Mesothelial cell of epicardium (in vitro differentiated cells): ENCODE measurements at places on chromosomes 7 and 10. TPM values are rescaled to one million over a fixed set of nuclear protein-coding genes. Genes with fewer than 3 reads are reported as not detected.
A peak's percentile ranks its signal among the peaks of the same experiment; 100 is the strongest.

The PRKAR1B gene
- 48.0 to 53.7 TPM (median 50.6 TPM) in 3 replicates for total RNA-seq

The GALNT17 gene
- 2.7 to 3.2 TPM (median 2.9 TPM) in 3 replicates for total RNA-seq

The TCF7L2 gene
- 76.4 to 84.0 TPM (median 78.0 TPM) in 3 replicates for total RNA-seq

The SLC18A3 gene
- total RNA-seq, result 0.18 to 0.34 TPM (median 0.18 TPM) in 3 replicates

The AP5Z1 gene
- 35.6 to 40.9 TPM (median 36.2 TPM) in 3 replicates for total RNA-seq

The FXYD4 gene
- total RNA-seq, result not detected in 3 replicates

The CALML3 gene
- 0.07 TPM in 1 of 3 replicates, not detected in the others for total RNA-seq

The KLF14 gene
- total RNA-seq, result 0.87 to 1.0 TPM (median 1.0 TPM) in 3 replicates

The ACSM6 gene
- not detected in 3 replicates for total RNA-seq

The LIPN gene
- not detected in 3 replicates for total RNA-seq

The PRPF18 gene
- total RNA-seq, result 18.9 to 19.8 TPM (median 19.0 TPM) in 3 replicates

The CD36 gene
- total RNA-seq, result 0.34 to 1.1 TPM (median 0.44 TPM) in 3 replicates

The CFAP69 gene
- total RNA-seq, result 3.7 to 4.8 TPM (median 4.6 TPM) in 3 replicates

The SPDYE8 gene
- total RNA-seq, result 0.11 TPM in 1 of 3 replicates, not detected in the others

The PSTK gene
- total RNA-seq, result 7.7 to 9.1 TPM (median 8.2 TPM) in 3 replicates

The SNX13 gene
- 53.9 to 57.9 TPM (median 57.1 TPM) in 3 replicates for total RNA-seq

The WIPF3 gene
- 7.1 to 7.9 TPM (median 7.3 TPM) in 3 replicates for total RNA-seq

The ODAD2 gene
- 0.24 to 0.80 TPM (median 0.25 TPM) in 3 replicates for total RNA-seq

DNA sequence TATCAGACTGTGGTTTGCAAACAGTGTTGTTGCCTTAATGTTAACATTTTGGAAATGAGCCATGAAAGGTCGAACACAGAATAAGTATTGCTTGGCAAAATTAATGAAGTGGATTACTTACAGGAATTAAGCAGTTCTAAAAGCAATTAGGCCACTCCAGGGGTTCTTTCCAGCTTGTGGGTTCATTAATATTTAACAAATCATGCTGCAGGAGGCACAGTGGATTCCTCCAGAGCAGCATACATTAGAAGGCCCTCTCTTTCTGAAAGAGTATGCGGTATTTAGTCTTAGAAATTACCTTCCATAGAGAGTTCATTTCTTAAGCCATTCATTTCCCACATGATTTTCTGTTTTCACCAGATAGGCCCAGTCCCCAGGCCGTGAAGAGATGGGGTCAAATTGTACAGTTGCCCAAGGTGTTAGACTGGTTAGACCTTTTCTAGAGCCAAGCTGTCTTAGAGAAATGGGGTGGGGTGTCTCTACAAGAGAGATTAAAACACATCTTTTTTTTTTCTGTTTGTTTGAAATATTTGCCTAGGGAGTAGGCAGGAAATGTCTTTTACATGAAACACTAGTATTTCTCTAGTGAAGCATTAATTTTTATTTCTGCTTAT is 40.0 kb upstream of the AGR3 start:
- no peak for DNase-seq

DNA sequence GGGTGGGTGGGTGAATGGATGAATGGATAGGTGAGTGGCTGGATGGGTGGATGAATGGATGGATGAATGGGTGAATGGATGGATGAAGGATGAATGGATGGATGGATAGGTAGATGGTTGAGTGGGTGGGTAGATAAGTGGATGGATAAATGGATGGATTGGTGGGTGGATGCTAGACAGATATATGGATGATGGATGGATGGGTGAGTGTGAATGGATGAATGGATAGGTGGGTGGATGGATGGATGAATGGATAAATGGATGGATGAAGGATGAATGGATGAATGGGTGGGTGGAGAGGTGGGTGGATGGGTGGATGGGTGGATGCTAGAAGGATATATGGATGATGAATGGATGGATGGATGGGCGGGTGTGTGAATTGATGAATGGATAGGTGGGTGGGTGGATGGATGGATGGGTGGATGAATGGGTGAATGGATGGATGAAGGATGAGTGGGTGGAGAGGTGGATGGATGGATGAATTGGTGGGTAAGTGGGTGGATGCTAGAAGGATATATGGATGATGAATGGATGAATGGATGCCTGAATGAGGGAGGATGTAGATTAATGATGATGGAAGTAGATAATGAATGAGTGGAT is 20.4 kb downstream of the ELFN1 start:
- no peak for DNase-seq

DNA sequence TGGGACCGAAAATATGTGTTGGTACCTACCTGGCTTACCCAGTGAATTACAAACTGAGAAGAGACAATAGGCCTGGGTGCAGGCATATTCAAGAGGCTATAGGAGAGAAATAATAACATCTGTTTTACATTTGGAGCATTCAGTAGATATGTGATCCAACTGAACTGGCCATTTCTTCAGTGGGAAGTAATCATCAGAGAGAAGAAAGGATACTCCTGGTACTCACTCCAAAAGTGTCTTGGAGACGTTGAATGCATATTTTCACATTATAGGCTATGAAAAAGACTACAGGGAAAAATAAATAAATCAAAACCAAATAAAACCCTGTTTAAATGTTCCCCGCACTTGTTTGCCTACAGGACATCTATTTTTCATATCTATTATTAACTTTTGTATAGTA is 1680.3 kb downstream of the REEP3 start:
- DNase-seq, result no peak

DNA sequence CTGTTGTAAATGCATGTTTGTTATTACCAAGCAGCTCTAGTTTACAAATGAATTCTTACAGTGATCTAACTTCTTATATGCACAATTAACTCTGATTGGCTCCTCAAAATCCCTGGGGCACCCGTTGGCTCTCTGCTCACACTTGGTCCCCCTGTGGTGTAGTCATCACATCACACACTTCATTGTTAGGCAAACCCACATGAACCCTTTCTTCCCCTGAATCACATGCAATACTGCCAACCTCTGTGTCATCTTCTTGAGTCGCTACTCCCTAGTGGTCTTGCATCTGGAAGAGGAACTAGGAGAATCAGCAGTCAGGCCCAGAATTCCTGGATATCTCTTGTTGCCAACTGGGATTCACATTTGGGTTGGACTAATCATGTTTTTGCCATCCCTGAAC is 73.1 kb downstream of the CD36 start:
- no peak for DNase-seq

GRCh38 chr10:112412696-112413095 is 34.0 kb downstream of the ZDHHC6 start:
- no peak for DNase-seq

DNA sequence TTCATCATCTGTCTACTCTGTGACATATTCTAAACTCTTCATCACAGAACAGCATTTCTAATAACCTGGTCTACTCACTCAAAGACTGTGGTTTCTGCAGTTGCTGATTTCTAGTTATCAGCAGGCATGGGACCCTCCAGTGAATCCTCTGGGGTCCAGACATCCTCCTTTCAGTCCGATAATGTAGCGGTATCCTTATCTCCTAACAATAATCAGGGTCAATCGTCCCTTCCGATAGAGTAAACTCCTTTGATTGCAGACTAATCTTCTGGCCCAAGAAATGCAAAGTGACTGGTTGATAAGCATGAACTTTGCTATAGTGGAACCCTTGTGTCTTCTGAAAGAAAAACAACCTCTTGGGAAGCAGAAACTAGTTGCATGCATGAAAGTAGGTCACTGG is 1209.8 kb upstream of the CELF2 start:
- no peak for DNase-seq

GRCh38 chr10:91050371-91051034 is 129.6 kb upstream of the ANKRD1 start:
- no peak for DNase-seq

DNA sequence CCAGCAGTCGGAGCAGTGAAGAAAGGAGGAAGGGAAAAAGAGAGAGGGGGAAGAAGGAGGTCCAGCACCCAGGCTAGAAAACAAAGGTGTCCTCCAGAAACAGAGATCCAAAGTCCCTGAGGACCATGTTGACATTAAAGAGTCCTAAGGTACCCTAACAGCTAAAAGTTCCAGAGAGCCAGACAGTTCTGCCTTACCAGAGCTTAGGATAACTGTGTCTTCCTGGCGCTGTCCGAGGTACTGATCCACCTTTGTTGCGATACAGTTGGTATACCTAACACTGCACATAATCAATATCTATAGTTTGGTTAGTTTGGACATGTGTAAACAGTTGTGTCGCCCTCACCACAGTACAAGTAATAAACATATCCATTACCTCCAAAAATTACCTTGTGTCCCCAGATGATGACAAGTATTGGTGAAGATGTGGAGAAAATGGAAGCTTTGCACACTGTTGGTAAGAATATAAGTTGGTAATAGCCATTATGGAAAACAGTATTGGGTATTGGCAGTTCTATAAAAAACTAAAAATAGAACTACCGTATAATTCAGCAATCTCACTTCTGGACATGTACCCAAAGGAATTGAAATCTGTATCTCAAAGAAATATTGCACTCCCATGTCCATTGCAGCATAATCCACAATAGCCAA is 59.8 kb downstream of the GRID1 start:
- DNase-seq, result peak; percentile 72

GRCh38 chr7:106962751-106963150 is 81.8 kb upstream of the PRKAR2B start:
- no peak for DNase-seq

- DNase-seq, result no peak
Observed at GRCh38 chr10:88386204-88386788, 196.8 kb downstream of the RNLS start.

DNA sequence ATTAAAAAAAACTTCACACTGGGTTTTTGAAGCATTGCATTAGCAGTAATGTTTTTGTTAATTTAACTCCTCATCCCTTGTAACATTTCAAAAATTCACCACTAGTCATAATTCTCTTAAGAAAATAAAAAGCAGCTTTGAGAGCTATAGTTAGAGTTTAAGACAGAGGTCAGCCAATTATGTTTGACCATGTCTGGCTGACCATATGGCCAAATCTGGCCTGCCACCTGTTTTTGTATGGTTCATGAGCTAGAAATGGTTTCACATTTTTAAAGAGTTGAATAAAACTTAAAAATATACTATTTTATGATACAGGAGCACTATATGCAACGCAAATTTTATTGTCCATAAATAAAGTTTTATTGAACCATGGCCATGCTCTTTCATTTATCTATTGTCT is 73.0 kb upstream of the LRRTM3 start:
- no peak for DNase-seq

GRCh38 chr10:101467286-101467770 is 113.4 kb downstream of the BTRC start:
- no peak for DNase-seq

- DNase-seq, result no peak
Observed at GRCh38 chr7:154424350-154424749, 372.2 kb downstream of the DPP6 start.

- DNase-seq, result no peak
Observed at GRCh38 chr7:80372415-80372814, 139.4 kb downstream of the GNAT3 start.

- no peak for DNase-seq
Observed at GRCh38 chr7:91247500-91247899, 16.7 kb upstream of the FZD1 start.

GRCh38 chr7:5626498-5626897 is 155.0 kb downstream of the RNF216 start:
- no peak for DNase-seq

DNA sequence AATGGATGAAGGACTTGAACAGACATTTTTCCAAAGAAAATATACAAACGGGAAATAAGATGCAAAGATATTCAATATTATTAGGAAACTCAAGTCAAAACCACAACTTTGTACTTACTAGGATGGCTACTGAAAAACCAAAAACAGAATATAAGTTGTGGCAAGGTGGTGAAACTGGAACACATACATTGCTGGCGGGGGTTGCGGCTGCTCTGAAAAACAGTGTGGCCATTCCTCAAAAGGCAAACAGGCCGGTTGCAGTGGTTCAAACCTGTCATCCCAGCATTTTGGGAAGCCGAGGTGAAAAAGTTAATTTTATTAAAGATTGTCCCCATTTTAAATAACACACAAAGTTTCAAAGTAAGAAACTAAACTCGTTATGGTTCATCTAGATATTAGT is 9.9 kb upstream of the ZNF713 start:
- DNase-seq, result no peak

DNA sequence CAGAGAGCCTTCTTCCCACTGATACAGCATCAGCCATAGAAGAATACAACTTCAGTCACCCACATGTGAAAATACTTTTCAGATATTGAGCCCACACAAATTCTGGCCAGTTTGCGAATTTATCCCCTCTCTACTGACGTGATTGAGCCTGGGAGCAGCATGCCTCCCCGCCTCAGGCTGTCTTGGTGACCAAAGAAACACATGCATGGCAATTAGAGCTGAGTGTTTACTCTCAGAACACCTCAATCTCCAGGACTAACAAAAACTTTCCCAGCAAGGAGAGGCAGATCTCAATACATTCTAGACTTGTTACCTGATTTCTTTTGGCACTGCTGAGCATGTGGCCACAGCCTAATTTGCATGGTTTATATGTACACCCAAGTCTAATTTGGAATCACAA is 122.5 kb downstream of the TMEM26 start:
- DNase-seq, result no peak

- DNase-seq, result no peak
Observed at GRCh38 chr10:67903581-67903980, 19.1 kb downstream of the SIRT1 start.

GRCh38 chr7:112079673-112080072 is 126.5 kb downstream of the DOCK4 start:
- no peak for DNase-seq

- no peak for DNase-seq
Observed at GRCh38 chr10:128971374-128972035, 495.5 kb upstream of the MGMT start.

DNA sequence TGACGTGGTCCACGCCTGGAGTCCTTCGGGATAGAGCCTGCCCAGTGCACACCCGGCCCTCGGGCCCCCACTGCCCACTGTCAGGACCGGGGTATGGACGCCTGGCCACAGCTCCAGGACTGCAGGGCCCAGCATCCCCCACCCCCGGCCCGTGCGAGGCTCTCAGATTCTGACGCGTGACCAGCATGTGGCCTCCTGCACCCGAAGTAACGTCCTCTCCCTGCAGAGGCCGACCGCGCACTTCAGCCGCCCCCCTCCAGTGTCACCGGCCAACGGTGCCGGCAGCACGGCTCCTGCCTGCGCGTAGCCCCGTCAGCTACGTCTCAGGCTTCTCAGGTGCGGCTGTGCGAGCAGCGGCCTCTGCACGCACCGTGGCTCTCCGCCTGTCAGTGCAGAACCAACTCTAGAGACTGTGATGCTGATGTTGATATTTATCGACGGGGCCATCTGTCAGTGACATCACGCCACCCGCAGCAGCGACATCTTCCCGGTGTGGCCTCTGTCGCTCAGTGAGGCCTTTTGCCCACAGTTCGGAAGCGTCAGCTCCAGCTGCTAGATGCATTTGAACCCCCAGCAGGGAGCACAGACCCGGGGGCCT is 40.1 kb upstream of the ADGRA1 start:
- DNase-seq, result no peak

GRCh38 chr10:64626924-64627323 is 1105.7 kb downstream of the REEP3 start:
- DNase-seq, result no peak

GRCh38 chr10:124267231-124267885 is 151.4 kb downstream of the OAT start:
- DNase-seq, result no peak

- no peak for DNase-seq
Observed at GRCh38 chr7:153061910-153062528, 302.5 kb downstream of the ACTR3B start.
